ENCODE measurements at places on chromosomes 1 and 21.

GRCh38 chr21:41477641-41478318 lies 30.2 kb downstream of the TMPRSS2 start:
- DNase-seq = no peak

GRCh38 chr1:16146279-16147155 lies 9.4 kb downstream of the EPHA2 start:
- DNase-seq = no peak

DNA sequence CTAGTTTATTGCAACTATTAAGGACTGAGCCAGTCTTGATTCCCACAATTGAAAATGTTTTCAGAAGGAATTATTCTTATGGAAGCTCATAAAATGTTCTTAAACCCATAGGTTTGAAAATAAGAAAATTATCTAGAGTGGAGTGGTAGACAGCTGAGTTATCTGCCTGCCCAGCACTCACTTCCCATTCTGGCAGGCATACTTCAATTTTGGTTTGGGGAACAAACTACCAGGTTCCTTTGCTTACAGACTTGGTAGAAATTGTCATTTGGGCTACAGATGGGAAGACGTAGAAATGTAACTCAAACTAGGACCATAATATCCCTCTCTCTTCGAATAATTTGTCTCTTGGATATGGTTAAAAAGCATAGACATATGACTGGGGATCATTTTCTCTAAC lies 18.4 kb downstream of the JUN start:
- no peak for DNase-seq

GRCh38 chr1:9859281-9860014 lies 35.7 kb upstream of the CLSTN1 start:
- DNase-seq = no peak

- DNase-seq = no peak
Observed at GRCh38 chr1:168565825-168566224, 10.6 kb upstream of the XCL1 start.

DNA sequence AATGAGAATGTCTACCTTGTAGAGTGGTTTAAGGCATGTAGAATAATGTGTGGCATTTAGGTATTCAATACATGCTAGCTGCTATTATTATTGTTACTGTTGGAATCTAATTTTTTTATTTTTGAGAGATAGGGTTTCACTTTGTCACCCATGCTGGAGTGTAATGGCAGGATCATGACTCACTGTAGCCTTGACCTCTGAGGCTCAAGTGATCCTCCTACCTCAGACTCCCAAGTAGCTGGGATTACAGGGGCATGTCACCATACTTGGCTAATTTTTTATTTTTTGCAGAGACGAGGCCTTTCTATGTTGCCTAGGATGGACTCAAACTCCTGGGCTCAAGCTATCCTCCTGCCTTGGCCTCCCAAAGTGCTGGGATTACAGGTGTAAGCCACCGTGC lies 61.9 kb downstream of the EPB41 start:
- DNase-seq = no peak

- no peak for DNase-seq
Observed at GRCh38 chr21:43325968-43326715, 100.8 kb downstream of the SIK1 start.

DNA sequence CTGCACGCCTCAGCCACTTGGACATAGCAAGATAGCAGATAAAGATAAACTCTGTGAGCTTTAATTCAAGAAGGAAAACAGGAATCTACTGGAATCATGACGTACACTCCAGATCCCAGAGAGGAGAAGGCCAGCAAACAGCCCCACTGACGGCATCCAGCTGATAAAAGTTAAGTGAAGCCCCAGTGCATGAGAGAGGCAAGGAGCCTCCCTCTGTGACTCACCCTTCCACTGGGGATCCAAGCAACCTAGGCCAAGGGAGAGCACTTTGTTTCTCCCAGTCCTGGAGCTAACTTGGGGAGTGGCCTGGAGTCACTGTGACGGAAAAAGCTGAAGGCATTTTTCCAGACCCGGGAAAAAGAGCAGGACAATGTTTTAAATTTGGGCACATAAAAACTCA lies 270.0 kb downstream of the AKT3 start:
- no peak for DNase-seq

GRCh38 chr1:84936116-84936810 lies 43.3 kb upstream of the LPAR3 start:
- DNase-seq = no peak

- no peak for DNase-seq
Observed at GRCh38 chr1:162626761-162627160, 5.5 kb upstream of the DDR2 start.

DNA sequence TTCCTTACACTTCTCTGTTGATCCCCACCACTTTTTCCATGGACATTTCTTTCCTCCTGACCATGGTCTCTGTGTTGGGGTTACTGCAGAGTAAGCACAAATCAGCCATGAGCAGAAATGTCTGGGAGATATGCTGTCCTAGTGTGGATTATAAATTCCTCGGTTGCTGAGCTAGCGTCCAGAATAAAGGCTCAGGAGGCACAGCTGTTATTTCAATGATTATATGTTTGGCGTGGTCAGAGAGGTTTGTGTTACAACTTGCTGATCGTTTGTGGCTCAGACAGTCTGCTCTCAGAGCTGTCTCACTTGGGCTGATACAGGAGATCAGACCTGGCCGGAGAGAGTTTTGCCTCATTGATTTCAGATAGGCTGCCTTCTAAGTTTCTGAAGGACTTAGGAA lies 37.5 kb upstream of the LAMC2 start:
- no peak for DNase-seq

GRCh38 chr1:119318466-119319309 lies 49.9 kb upstream of the HAO2 start:
- DNase-seq = no peak

DNA sequence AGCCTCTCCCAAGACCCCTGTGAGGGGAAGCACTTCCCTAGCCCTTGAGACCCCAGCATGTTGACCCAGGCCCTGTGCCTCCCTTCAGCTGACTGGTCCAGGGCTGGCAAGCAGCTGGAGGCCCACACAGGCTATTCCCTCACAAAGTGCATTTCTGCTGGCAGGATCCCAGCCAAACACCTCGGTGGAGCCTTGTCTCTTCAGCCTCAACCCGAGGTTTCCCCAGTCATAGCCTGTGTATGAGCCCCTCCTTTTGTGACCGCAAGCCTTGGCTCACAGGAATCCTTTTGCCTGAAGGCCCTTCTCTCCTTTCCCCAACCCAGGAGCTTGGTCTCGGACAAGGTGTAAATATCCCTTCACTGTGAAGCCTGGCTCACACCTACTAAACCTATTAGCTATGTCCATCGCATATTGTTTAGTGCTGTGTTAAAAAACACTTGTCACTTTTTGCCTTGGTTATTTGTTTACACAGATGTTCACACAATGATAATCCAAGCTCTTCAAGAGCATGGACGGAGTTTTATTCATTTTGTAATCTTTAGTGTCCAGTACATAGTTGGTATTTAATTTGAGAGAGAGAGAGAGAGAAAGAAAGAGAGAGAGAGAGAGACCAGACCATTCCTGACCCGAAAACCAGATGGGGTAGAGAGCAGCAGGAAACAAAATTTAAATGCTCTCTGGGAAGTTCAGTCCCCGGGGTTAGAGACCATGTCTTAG lies 8.5 kb upstream of the CD247 start:
- no peak for DNase-seq

DNA sequence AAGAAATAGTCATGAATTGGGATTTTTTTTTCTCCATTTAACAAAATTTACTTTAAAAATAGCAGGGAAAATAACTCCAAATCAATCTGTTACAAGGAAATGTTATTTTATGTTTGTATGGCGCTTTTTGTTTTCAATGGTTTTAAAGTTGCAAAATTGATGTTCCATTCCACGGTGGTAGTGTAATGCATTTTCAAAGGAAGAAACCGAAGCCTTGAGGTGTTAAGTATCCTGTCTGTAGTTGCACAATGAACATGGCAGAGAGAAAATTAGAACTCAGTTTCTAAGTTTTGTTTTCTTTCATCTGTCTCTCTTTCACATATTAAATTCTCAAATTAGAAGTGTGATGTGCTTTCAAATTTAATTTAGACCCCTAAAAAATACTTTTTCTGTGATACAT lies 841.8 kb downstream of the USP25 start:
- DNase-seq = no peak

- DNase-seq = no peak
Observed at GRCh38 chr1:17630986-17631385, 91.5 kb downstream of the ARHGEF10L start.

DNA sequence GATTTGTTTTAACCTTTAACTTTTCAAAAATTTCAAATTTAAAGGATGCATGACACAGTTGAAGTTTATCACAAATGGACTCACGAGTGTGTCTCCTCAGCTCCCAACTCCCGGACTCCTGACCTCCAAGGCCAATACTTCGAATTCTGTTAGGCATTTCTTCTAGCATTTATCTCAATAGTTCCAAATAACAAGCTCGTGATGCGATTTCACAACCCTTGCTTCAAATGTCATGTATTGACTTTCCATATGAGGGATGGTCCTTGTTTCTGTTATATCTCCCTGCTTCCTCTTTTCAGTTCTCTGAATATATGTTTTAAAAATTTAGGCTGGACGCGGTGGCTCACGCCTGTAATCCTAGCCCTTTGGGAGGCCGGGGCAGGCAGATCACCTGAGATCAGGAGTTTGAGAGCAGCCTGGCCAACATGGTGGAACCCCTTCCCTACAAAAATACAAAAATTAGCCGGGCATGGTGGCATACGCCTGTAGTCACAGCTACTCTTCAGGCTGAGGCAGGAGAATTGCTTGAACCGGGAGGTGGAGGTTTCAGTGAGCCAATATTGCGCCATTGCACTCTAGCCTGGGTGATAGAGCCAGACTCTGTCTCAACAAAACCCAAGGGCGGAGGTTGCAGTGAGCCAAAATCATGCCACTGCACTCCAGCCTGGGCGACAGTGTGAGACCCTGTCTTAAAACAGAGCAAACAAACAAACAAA lies 52.0 kb upstream of the TINAGL1 start:
- no peak for DNase-seq

GRCh38 chr1:100893718-100894117 lies 924 bp downstream of the EXTL2 start:
- no peak for DNase-seq

- no peak for DNase-seq
Observed at GRCh38 chr1:165036403-165036802, 320.1 kb downstream of the LMX1A start.

- DNase-seq = peak; percentile 49
Observed at GRCh38 chr1:16187748-16188401, 24.6 kb downstream of the ARHGEF19 start.

GRCh38 chr1:83060221-83060620 lies 938.7 kb downstream of the TTLL7 start:
- no peak for DNase-seq

DNA sequence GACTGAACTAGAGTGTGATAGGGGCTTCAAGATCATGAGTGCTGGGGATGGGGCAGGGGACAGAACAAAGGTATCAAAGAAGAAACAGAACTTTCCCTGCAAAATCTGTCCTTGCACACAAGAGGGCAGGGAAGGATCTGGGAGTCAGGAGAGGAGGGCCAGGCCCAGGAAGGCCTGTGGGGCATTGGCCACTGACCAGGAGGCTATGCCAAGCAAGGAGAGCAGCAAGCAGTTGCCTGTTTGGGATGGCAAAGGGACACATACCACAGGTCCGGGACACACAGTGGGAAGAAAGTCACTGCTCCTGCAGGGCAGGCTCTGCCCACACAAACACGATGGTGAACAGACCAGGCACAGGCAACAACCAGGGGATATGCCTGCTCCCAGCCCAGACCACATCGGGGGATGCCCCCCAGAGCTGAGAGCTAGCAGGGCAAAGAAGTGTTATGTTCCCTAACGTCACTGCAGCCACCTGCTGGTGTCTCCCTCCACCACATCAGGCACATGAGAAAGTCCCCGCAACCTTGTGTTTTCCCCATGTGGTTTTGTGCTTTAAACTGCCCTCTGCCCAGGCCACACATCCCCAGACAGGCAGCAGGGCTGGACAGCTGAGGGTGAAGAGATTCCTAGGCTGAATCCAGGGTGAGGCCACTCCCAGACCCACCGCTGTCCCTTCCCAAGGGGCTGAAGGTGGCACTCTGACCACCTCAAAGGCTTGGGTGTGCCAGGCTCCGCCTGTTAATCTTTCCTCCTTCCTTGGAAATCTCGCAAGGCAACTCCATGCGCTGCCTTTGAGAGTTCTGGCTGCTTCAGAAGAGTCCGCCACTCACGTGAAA lies 53.6 kb downstream of the KIF21B start:
- DNase-seq = no peak

GRCh38 chr1:13512472-13512871 lies 1.3 kb downstream of the LRRC38 start:
- no peak for DNase-seq

GRCh38 chr1:103576065-103576464 lies 4.7 kb downstream of the AMY2B start:
- no peak for DNase-seq

- DNase-seq = no peak
Observed at GRCh38 chr1:35556484-35557117, 602 bp downstream of the KIAA0319L start.

- no peak for DNase-seq
Observed at GRCh38 chr1:21857142-21857839, 45.2 kb downstream of the LDLRAD2 start.

DNA sequence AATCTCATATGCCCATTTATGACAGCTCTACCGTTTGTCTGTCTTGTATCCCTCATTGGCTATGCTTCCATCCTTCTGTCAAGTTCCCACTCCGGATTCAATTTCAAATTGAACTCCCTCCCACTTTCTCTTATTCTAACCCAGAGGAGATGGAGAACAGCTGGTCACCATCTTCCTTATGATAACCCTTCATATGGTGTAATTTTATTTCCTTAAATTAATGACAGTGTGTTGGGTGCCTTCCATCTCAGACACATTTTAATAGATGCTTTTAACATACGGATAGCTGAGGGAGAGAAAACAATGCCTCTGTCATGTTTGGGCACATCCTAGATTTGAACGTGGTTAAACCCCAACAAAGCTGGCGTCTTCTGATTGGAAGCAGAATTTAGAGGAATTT lies 103.0 kb upstream of the PLXNA2 start:
- no peak for DNase-seq

- DNase-seq = no peak
Observed at GRCh38 chr1:163119707-163120106, 50.5 kb downstream of the RGS4 start.

DNA sequence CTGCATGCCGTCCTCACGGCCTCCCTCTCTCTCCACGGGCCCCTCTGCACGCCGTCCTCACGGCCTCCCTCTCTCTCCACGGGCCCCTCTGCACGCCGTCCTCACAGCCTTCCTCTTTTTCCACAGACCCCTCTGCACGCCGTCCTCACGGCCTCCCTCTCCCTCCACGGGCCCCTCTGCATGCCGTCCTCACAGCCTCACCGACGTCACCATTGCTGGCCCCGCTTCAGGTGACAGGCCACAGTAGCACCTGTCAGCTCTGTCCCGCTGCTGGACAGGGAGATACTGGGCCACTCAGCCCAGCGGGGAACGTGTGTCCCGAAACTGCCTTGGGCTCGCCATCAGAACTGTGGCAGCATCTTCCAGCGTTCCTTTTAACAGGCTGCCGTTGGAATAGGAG lies 82.8 kb upstream of the COL6A1 start:
- DNase-seq = no peak

GRCh38 chr1:81802707-81803430 lies 2.1 kb downstream of the ADGRL2 start:
- no peak for DNase-seq

GRCh38 chr1:214637722-214638458 lies 34.9 kb downstream of the CENPF start:
- DNase-seq = no peak

- DNase-seq = no peak
Observed at GRCh38 chr1:118116909-118117308, 68.1 kb downstream of the SPAG17 start.

All from stimulated activated CD4-positive, alpha-beta T cell treated with anti-CD3 and anti-CD28 coated beads, Interleukin-1b, Interleukin-23, amount 100 ng/mL, for 24 hours (primary cell).